ENCODE measurements at places on chromosomes 4 and X. TPM values are rescaled to one million over a fixed set of nuclear protein-coding genes. Genes with fewer than 3 reads are reported as not detected.

DNA sequence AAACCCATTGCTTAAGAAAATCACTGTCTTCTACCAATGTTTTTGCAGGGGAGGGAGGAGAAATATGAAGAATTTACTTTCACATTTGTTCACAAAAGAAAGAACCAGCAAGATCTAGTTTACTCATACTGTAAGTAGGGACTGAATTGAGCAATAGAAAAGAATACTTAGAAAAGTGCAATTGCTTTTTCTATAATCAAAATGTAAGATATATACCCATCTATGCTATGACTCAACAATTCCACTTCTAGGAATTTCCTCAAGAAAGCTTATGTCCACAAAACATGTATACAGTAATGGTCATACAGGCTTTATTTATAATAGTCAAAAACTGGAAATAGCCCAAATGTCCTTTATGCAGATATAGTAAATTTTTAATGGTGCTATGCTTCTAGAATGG, 196.4 kb downstream of the LRBA start:
- no peak for DNase-seq

GRCh38 chr4:163161536-163162205, 5.0 kb downstream of the NAF1 start:
- no peak for DNase-seq

PTPN13 gene
- 15.6 TPM for total RNA-seq

DNA sequence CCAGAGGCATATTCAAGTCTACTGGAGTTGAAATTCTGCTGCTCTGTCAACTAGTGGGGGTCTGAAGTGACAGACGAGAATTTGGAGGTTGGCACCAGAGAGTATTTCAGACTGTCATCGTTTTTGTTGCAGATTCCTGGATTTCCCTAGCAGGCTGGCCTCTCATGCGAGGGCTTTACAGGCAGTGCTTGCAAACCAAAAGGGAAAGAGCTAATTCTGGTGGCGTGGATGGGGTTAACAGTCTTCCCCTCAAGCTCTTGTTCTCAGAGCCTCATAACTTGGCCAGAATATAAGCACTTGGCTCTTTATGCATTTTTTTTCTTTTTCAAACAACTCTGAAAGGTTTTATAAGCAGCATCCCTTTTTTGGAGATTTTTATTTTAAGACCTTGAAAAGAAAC, at the start of gene SPARCL1:
Gene SPARCL1 (minus strand): TSS at position 190 of the 400 bp plus-strand sequence. CDS start 29,802 bp downstream, outside the sequence.
- DNase-seq = no peak

DNA sequence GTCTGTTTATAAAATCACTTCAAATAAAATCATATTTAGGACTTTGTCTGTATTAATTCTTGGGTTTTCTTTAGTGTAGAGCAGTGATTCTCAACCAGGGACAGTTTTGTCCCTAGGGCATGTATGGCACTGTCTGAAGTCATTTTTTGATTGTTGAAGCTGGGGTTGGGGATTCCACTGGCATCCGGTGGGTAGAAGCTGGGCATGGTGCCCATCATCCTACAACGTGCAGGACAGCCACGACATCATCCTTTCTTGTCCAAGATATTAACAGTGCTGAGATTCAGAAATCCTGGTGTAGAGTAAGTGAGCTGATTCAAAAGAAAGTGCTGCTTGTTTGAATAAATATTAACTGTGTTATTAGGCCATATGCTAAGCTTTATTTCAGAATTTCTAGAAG, 28.6 kb downstream of the DCLK2 start:
- DNase-seq = no peak

DNA sequence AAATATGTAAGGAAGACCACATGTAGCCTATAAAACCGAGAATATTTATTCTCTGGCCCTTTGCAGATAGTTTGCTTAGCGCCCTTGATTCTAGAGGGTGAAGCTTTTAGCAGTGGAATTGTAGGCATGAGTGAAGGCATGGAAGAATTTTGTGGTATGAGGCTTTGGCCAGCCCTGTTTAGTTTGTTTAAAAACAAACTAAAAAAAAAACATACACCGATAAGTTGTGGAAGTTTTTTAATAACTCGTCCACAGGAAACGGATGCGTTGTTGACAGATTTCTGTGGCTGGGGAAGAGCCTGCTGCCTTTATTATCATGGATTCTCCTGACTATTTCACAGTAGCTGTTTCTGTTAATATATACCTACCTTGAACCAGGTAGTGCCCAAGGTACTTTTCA, 194.7 kb upstream of the LNX1 start:
- DNase-seq = no peak

- no peak for DNase-seq
Observed at GRCh38 chr4:24229978-24230377, 340.1 kb upstream of the PPARGC1A start.

GRCh38 chrX:34343001-34343400, 210.9 kb upstream of the FAM47A start:
- DNase-seq = no peak

- peak; percentile 2 for DNase-seq
Observed at GRCh38 chrX:11540532-11541377, 125.0 kb downstream of the ARHGAP6 start.

GRCh38 chrX:129939986-129940385, 34.0 kb downstream of the UTP14A start:
- no peak for DNase-seq

DNA sequence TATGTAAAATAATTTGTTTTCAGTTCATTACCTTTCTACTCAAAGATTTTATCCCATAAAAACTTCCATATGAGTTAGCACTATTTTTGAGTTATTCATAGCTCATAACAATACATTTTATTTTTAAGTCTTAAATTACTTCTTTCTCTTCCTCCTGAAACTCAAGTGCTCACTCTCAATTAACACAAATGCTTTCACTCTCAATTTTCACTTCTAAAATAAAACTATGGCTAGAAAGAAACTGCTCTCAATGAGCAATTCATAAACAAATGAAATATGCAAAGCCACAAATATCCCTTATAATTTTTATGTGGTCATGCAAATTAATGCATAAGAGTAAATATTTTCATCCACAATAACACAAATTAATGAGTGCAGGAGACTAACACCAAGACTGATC, 38.8 kb downstream of the MAML3 start:
- no peak for DNase-seq

GRCh38 chr4:163528653-163529052, 34.2 kb downstream of the TMA16 start:
- no peak for DNase-seq

PNMA6A gene
- 0.26 TPM for total RNA-seq

PPP4R3C gene
- not detected for total RNA-seq

GRCh38 chr4:6898763-6899162, 10.9 kb upstream of the TBC1D14 start:
- DNase-seq = no peak

- DNase-seq = no peak
Observed at GRCh38 chr4:34202154-34202553, 2042.2 kb downstream of the ARAP2 start.

- DNase-seq = peak; percentile 82
Observed at GRCh38 chrX:69024931-69025330, 140.3 kb downstream of the PJA1 start.

CENPI gene
- total RNA-seq = 6.9 TPM

DDIT4L gene
- total RNA-seq = 0.43 TPM

- no peak for DNase-seq
Observed at GRCh38 chr4:67575232-67576058, 16.9 kb downstream of the STAP1 start.

DCAF16 gene
- 32.1 TPM for total RNA-seq

RS1 gene
- total RNA-seq = not detected

DNA sequence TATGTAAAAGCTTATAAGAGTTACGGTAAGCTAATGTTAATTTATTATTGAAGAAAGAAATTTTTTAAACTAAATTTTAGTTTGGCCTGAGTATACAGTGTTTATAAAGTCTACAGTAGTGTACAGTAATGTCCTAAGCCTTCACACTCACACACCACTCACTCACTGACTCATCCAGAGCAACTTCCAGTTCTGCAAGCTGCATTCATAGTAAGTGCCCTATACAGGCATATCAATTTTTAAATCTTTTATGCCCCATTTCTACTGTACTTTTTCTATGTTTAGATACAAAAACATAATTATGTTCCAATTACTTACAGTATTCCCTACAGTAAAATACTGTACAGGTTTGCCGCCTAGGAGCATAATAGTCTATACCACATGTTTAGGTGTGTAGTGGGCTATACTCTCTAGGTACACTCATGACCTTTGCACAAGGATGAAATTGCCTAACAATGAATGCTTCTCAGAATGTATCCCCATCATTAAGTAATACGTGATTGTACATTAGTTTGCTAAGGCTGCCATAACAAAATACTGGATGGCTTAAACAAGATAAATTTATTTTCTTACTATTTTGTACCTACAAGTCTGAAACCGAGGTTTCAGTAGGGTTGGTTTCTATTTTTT, 333.8 kb upstream of the PCDH7 start:
- DNase-seq = no peak

CLIC2 gene
- 8.3 TPM for total RNA-seq

DNA sequence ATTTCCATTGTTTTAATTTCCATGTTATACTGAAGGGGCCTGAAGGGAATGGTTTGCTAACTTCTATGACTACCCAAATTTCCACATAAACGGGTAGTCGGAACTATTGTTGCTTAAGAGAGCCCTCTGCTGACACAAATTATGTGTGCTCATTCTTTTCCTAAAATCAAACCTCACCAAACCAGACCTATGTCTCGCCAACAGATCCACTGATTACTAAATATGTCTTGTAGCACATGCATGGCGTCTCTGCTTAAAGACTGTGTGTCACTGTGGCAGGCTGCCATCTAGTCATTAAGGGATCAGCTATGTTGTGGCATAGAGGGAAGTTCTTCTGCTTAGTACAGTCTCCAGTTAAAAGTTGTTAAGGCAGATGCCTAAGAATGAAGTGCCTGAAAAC, 25.1 kb downstream of the PIR start:
- no peak for DNase-seq

FDCSP gene
- total RNA-seq = not detected

DNA sequence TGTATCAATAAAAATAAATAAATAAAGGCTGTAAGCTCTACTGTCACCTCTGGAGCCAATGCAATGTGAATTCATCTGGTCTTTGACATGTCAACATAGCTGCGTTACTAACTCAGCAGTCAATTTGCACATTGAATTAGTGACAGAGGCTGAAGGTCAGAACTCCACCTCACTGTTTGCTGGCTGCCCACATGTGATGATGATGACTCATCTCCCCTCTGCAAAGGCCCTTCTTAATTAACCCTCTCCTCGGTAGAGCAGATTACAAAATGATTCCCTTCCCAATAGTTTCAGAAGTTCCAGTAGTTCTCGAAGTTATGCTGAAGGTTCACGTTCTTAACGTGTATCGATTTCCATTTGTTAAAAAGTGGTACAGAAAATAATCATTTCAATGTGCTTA, 1626.0 kb upstream of the TENM3 start:
- no peak for DNase-seq

CXCL5 gene
- total RNA-seq = 0.14 TPM

GRCh38 chrX:130523460-130524394, 121.9 kb downstream of the RBMX2 start:
- no peak for DNase-seq

GRCh38 chr4:155639704-155640523, 26.7 kb upstream of the GUCY1A1 start:
- DNase-seq = no peak

DNA sequence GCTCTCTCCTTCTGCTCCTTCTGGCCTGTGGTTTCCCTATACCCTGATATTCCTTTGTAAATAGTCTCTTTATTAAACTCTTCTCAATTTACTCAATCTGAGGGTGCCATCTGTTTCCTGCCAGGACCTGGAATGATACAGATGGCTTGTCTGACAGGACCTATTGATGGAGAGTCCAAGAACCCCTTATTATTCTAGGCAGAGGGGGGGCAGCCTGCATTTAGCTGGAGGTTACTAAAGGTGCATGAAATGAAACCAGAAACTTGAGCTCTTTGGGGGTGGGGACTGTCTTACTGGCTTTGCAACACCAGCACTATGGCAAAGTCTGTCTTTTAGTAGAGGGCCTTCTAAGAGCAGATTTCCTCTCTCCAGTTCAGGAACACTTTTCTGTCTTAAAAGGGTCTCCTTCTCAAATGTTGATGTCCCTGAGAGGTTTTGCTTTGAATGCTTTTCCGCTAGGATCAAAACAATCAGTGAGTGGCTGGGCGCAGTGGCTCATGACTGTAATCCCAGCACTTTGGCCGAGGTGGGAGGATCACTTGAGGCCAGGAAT, 162.5 kb upstream of the MED14 start:
- DNase-seq = no peak

GRCh38 chr4:145351162-145351561, 130.5 kb upstream of the SMAD1 start:
- no peak for DNase-seq

- DNase-seq = no peak
Observed at GRCh38 chrX:3940000-3940610, 226.7 kb upstream of the PRKX start.

ADH4 gene
- total RNA-seq = 0.19 TPM

- DNase-seq = no peak
Observed at GRCh38 chrX:38560776-38561125, 591 bp upstream of the TSPAN7 start.

DNA sequence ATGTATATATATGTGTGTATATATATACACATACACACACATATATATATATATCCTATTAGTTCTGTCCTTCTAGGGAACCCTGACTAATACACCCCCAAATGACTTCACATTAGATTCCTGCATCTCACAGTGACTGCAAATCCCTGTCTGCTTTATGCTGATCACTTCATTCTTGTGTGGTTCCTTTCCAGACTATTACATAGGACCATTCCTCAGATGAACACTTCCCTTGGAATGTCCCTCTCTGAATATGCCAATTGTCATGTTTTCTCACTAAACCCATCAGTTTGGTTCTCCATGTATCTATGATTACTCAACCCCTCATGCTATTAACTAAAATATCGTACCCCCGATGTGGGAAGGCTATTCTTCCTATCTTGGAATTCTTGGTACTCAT, 605.2 kb upstream of the NR3C2 start:
- no peak for DNase-seq
